NCI-H774 (cell line): ENCODE measurements at places on chromosomes 4 and X.

DNA sequence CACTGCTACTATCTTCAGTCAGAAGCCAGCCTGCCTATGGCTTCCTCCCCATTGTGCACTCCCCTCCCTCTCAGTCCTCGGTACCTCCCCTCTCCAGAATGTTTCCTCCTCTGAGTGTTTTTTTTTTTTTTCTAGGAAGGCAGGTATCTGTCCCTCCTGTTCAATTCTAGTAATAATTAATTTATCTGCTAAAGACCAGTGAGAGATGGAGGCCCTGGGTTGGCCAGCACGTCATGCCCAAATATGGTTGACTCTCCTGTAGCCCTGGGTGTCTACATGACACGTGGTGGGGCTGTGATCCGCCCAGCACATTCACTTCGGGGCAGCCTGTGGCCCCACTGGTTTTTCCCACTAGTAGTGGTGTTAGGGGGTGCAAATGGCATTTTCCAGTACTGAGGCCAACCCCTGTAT lies 1.8 kb downstream of the FLNA start:
- no peak for DNase-seq

DNA sequence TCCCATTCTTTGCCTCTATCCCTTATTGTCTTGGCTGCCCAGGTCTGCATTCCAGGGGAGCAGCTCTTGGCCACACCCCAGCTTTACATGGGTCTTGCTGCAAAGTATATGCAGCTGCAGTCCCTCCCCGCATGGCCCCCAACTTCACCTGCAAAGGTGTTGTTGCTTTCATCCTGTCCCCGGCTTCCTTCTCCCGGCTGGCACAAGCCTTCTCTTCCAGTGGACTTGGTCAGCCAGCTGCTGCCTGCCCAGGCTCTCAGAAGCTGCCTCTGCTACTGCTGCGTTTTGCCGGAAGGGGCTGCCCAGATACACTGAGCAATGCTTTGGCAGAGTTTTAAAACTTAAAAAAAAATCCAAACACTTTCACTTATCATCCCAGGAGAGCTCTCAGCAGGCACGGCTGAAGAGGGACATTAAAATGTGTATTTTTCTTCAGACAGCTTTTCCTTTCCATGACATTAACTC lies 121.2 kb upstream of the PDLIM3 start:
- DNase-seq: no peak

DNA sequence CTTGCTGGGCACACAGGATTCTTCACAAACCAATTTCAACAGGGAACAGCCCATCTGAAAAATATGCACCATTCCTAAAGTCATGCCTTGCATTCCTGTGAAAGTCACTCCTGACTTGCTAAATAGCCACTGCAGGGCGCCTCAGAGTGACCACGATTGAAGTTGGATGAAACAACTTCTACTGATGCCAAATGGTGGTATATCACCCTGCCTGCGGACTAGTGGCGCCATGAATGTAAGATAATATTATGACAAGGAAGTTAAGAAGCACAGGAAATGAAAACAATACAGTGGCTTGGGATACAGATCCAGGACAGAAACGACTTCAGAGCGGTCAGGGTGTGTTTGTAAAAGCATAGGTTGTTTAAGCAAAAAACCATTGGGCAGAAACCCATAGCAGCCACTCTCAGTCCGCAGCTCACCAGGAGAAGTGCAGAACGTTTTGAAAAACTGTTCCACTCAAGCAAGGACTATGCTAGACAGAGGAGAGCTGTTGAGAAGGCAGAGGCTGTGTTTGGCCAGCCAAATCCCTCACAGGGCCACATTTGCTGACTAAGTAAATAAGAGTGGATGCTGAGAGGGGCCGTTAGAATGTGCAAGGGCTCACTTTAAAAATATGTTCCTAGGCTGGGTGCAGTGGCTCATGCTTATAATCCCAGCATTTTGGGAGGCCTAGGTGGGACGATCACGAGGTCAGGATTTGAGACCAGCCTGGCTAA lies 250.4 kb downstream of the PTTG2 start:
- DNase-seq: no peak

- no peak for DNase-seq
Measured at GRCh38 chrX:261919-262352, 19.2 kb upstream of the PLCXD1 start.

- no peak for DNase-seq
Measured at GRCh38 chr4:29311247-29311646, 1408.9 kb upstream of the PCDH7 start.

- no peak for DNase-seq
Measured at GRCh38 chr4:180169394-180169793, 2073.8 kb upstream of the TENM3 start.

DNA sequence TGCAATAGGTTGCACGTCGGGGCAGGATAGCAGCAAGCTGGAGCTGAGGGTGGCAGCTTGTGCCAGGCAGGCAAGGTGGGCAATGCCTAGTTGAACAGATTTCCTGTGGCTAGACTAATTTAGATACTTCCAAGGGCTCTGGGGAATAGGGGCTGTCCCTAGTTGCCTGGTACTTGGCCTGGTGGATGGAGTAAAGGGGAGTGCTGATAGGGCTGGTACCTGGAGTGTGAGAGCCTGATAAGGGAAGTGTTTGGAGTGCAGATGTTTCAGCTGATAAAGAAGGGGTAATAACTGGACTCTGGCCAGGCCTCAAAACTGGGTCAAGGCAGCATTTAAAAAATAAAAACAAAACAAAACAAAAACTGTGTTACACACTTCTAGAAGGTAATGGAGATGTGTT lies 665.5 kb downstream of the CCSER1 start:
- DNase-seq: no peak

- DNase-seq: no peak
Measured at GRCh38 chr4:40630335-40631021, 814 bp upstream of the RBM47 start.

DNA sequence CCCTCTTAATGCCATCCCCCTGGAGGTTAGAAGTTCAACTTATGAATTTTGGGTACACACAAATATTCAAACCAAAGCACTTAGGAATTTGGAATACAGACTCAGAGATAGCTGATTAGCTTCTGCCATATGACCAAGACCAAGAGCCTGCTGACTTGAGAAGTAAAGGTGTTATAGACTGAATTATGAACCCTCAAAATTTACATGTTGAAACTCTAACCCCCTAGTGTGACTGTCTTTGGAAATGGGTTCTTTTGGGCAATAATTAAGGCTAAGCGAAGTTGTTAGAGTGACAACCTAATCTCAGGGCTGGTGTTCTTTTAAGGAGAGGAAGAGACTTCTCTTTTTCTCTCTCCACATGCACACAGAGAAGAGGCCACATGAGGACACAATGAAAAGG lies 151.2 kb downstream of the COX18 start:
- DNase-seq: no peak

- DNase-seq: no peak
Measured at GRCh38 chr4:142079959-142080358, 443.6 kb downstream of the IL15 start.

DNA sequence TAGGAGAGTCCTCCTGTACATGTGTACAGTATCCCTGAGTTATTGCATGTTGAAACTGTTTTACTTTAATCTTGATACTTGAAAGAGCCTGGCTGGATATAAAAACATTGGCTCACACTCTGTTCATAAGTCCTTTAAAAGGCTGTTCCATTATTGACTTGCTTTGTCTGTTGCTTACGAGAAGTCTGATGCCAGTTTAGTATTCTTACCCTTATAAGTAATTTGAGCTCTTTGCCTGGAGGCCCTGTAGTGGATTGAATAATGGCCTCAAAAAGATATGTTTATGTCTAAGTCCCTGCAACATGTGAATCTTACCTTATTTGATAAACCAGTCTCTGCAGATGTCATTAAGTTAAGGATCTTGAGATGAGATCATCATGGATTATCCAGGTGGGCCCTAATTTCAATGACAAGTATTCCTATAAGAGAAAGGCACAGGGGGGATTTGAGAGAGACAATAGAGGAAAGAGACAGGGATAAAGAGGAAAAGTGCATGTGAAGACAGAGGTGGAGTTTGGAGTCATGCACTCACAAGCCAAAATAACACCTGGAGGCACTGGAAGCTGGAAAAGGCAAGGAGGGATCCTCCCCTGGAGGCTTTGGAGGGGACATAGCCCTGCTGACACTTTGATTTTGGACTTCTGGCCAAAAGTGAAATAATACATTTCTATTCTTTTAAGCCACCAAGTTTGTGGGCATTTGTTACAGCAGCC lies 98.1 kb downstream of the IRF2 start:
- no peak for DNase-seq

DNA sequence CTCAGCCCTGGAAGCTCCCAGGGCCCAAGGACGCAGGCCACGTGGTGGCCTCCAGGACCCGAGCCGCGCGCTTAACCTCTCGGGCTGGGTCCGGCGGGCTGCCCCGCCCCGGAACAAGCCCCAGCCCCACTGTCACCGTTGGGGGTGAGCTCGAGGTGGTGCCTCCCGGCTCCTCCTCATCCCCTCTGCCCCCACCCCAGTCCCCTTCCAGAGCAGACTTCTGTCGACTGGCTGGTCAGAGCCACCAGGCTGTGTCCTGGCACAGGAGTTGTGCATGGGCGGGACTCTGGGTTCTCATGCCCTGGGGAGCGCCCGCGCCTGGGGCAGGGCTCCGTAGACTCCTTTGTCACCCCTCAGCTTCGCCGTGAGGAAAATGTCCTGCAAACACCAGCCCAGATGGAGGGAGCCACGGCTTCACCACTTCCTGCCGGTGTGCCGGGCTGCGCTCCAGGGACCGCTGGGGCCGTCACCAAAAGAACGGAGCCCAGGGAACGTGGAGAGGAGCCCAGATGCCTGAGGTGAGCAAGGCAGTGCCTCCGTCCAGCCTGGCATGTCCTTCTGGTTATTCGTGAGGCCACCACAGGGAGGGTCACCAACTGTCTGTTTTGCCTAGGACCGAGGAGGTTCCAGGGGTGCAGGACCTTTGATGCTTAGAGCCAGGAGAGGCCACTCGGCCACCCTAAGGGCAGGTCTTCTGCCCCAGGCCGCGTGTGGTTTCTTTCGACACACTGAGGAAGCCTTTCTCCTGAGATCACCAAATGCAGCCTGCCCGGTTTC lies 7.1 kb upstream of the RGS12 start:
- no peak for DNase-seq

DNA sequence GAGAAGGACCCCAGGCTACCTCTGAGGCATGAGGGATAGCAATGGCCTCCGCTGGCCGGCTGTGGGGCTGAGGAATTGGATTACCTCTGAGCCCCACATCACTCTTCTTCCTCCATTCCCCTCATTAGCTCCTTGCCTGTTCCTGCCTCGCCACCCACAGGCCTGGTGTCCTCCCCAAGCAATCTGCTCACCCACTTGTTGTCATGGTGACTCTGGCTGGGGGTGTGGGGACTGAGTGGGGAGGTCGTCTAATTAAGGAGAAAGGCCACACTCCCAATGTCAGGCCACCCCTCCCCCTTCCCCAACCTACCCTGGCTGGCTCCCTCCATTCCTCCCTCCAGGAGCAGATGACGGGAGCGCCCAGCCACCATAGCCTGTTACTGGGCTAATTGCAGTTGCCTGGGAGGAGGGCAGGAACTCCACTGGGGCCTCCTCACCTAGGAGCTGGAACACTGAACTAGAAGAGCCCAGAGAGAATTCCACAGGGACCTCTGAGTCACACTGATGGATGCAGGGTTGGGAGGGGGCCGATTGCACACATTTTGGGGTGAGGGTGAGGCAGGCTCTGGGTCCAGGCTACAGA lies 20.7 kb downstream of the NALF2 start:
- DNase-seq: no peak

DNA sequence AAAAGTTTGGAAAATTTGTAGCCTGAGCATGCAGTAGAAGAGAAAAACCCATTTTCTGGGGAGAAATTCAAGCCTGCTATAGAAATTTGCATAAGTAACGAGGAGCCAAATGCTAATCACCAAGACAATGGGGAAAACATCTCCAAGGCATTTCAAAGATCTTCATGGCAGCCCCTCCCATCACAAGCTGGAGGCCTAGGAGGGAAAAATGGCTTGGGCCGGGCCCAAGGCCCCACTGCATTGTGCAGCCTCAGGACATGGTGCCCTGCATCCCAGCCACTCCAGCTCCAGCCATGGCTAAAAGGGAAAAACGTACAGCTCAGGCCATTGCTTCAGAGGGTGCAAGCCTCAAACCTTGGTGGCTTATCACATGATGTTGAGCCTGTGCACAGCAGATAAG lies 87.7 kb downstream of the SHROOM4 start:
- DNase-seq: no peak

- DNase-seq: no peak
Measured at GRCh38 chr4:147727476-147728028, 4.3 kb upstream of the ARHGAP10 start.

DNA sequence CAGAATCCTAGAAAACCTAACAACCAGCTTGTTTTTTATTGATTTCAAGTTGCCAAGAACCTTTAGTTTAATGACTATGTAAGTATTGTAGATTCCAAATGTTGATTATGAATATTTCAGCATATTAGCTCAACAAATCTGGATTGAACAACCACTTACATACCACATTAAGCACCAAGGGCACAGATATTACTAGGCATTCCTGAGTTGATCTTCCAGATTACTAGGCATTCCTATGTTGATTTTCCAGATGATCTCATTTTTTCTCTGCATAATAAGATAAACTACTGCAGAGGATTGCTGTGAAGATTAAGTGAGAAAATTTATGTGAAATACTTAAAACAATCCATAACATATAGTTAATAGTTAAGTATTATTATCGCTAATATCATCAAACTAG lies 17.4 kb upstream of the DCAF8L1 start:
- DNase-seq: no peak

GRCh38 chrX:103539695-103540094 lies 20.4 kb upstream of the RAB40A start:
- DNase-seq: no peak

- DNase-seq: no peak
Measured at GRCh38 chr4:79294064-79294463, 31.8 kb downstream of the NAA11 start.

DNA sequence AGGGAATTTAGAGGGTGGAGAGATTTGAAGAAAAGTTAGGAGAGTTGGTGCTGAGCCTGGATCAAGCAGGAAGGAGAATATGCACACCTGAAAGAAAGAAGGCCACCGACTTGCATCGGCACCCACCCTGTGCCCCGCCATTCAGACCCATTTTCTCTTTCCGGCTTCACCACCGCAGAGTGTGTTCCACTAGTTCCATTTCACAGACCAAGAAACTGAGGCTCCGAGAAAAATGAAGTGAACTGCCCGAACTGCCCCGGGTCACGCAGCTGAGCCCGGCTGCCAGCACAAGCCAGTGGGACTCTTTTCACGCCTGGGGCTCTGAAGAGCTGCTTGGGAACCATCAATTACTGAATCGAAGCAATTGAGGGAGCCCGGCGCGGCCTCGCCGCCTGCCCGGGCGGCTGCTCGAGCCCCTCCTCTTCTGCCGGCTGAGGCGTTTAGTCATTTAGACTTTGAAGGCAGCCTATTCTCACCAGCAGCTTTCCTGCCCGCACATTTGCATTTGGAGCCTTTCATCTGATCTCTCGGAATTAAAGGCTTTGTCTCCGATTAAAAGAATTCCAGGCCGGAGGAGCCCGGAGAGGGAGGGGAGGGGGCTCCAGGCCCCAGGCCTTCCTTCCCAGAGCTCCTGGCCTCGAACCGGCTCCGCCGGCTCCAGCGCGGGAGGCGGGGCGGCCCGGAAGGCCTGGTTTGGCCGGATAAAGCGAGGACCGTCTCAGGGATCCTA lies 140.2 kb upstream of the PJA1 start:
- DNase-seq: no peak
